ENCODE measurements at places on chromosomes 16 and 17.

DNA sequence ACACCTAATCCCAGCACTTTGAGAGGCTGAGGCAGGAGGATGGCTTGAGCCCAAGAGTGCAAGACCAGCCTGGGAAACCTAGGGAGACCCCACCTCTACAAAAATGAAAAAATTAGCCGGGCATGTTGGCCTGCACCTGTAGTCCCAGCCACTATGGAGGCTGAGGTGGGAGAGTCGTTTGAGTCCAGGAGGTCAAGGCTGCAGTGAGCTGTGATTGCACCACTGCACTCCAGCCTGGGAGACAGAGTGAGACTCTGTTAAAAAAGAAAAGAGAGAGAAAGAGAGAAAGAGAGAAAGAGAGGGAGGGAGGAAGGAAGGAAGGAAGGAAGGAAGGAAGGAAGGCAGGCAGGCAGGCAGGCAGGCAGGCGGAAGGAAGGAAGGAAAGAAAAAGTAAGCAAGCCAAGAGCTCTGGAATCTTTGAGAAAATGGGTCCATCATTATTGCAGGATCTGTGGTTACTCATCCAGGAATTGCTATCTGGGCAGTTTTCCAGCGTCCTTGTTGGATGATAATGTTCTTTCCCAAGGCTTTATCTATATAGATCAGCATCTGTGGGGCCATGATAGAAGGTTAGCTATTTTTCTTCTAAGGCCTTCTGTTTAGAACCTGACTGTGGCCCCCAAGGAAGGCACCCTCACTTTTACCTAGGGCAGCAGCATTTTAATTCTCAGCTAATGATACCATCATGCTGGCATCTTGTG is 533.2 kb upstream of the CDH5 start:
- no peak for DNase-seq

DNA sequence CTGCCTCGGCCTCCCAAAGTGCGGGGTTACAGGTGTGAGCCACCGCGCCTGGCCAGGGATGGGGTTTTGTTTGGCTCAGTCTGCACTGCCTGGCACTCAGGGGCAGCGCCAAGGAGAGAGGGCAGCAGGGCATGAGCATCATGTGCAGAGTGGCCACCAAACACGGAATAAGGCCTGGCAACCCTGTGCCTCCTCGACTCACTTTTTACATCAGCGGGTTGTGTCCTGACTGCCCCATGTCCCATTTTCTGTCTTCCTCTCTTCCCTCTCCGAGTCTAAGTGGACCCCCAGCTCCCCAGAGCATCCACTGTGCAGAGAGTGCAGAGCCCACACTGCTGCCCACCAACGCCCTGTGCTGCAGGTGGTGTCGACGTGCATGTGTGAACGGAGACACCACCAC is 18.2 kb upstream of the TRAP1 start:
- no peak for DNase-seq

DNA sequence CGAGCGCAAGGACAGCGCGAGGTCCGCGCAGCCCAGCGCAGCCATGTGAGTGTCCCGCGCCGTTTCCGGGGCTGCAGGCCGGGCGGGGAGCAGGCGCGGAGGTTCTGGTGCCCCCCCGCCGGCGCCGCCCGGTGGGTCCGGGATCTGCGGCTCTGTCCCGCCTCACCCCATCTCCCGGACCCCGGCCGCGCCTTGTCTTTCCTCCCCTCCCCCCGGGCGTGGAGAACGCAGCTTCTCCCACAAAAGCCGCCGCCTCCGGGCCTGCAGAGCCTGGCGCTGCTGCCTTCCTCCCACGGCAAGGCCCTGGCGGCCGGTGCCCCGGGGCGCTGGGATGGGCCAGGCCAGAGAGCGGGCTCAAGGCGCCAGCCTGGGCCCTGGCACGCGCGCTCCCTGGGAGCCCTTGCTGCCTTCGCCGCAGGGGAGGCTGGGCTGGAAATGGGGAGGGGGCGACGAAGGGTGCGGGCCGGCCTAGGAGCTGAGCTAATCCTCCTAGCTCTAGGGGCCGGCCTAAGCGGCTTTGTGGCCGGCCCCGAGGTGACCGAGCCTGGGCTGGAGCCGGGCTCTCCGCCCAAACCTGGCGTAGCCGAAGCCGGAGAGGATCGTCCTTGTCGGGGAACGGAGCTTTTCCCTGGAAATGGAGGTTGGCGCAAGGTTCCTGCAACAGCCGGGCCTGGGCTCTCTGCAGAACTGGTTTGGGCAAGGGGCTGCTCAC is 397 bp downstream of the RIPOR1 start:
- DNase-seq = no peak

DNA sequence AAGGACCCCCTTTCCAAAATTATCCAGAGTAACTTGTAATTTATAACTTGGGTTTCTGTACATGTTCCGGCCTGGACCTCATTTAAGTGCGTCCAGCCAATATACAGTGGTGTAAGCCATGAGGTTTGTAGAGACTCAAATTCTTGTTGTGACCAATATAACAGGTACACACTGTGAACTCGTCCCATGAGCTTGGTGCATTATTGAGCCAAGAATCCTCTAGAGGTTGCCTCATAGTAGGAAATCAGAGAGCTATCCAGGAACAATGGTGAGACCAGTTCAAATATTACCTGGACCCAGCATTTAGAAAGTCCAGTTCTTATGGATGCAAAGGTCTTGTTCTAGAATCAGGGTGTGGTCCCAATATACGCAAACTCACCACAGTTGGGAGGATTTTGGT is 138.2 kb downstream of the NPIPB5 start:
- DNase-seq = no peak

DNA sequence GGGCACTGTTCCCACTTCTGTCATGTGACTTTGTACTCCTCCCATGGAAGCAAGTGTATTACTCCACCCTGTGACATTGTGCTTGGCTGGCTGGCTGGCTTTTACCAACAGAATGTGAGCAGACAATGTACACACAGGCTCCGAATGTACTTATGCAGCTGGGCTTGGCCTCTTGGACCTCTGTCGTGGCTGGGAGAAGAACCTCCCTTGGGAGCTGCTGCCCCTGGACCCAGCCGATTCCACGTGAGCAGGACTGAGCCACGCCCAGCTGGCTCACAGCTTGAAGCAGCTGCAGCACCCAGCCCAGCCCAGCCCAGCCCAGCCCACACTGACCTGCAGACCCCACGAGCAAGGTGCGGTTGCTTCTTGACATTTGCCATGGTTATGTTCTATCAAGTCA is 177.5 kb downstream of the RBFOX3 start:
- no peak for DNase-seq

- no peak for DNase-seq
Observed at GRCh38 chr16:74700438-74701225, at the start of gene MLKL. MLKL (minus strand) TSS chr16:74700862; CDS start chr16:74695757, 5,105 bp downstream.

DNA sequence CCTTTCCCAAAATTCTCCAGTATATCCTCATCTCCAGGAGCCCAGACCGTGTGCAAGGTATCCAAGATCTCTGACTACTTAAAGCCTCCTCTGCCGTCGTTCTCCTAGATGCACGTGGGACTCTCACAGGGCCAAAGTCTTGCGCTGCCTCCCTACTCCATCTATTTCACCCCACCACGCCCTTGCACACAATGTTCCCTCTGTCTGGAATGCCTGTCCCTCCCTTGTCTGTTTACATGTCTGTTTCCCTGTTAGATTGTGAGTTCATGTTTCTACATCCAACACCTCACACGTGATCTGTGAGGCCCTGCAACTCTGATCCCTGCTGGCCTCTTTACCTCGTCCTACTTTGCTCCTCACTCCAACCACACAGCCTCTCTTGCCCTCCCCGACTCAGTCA is 4.9 kb upstream of the FZD2 start:
- DNase-seq = no peak

GRCh38 chr16:58393138-58393504 is 850 bp downstream of the GINS3 start:
- no peak for DNase-seq

- DNase-seq = no peak
Observed at GRCh38 chr17:74671031-74671771, 41.5 kb downstream of the CD300LF start.

DNA sequence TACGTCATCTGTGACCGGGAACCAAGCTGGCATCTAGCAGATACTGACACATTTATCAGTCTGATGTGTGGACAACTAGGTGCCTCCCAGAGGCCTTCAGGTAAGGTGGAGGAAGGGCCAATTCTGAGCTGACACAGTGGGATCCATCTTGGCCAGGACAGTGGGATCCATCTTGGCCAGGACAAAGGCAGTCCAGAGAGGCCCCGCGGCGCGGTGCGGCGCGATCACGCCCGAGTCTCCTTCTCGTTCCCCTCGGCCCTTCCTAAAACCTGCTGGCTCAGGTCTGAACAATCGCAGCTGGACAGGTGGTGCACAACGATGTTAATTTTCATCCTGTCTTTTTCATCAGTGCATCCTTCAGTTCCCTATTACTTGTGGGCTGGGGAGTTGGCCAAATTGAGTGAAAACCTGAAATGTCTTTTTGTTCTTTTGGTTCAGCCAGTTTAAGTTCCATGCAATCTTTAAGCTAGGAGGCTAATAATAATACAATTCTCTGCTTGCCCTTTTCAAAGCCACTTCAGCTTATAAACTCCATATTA is 486 bp upstream of the WSB1 start:
- no peak for DNase-seq

GRCh38 chr16:79265701-79266100 is 334.8 kb downstream of the MAF start:
- DNase-seq = no peak

DNA sequence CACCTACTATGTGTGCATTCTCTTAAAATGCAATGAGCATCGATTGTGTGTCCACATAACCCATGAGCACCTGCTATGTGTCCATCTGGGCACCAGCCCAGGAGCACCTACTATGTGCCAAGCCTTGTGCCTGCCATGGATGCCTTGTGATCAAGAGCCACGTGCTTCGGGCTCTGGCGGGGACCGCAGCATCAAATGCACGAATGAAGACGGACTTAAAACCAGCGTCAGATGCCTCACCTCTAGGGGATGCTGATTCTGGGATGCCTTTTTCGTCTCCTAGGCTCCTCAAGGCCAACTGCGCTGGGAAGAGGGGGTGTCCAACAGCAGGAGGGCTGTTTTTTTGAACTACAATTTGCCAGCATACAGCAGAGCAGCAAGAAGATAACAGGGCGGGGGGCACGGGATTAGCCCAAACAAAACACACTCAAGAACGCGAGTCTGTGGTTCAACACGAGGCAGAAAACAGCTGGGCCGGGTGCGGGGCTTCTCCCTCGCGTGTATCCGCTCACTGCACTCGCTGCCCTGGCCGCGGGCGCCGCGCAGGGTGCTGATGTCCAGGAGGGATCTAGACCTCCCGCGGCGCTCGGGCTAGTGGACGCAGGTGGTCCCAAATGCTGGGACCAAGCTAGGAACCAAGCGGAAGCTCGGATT is 1.2 kb upstream of the GLIS2 start:
- DNase-seq = no peak

GRCh38 chr17:61251939-61252865 is 147.4 kb upstream of the TBX2 start:
- DNase-seq = no peak

DNA sequence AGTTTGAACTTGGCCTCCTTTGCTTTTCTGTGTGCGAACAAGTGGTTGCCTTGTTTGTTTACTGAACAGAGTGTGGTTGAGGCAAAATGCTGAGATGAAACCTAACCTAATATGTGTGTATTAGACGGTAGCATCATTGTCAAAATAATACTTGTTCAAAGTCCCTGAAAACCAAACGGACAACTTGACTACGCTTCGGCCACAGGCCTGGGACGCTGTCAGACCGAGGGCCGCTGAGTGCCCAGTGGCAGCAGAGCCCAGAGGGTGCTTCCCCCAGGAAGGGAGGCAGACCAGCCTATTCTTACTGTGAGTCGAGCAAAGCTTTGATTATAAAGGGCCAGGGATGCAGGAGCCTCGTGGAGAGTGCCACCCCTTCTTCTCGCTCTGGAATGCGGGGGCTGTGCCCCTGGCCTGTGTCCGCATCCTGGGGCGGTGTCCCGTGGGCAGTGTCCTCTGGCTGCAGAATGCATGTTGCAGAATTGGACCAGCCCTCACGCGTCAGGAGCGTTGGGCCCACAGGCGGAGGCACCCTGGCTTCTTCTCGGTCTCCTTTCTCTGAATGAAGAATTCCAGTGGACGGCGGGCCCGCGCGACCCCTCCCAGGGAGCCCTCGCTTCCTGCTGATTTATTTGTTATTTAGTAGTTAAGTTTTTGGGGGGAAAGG is 5.2 kb downstream of the ACSF3 start:
- DNase-seq = no peak

DNA sequence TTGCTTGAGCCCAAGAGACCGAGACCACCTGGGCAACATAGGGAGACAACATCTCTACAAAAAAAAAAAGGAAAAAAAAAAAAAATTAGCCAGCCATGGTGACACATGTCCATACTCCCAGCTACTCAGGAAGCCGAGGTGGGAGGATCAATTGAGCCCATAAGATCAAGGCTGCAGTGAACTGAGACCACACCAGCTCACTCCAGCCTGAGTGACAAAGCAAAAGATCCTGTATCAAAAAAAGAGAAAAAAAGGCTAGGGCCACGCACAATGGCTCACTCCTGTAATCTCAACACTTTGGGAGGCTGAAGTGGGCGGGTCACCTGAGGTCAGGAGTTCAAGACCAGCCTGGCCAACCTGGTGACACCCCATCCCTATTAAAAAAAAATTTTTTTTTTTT is 13.8 kb downstream of the SUMO2 start:
- no peak for DNase-seq

- DNase-seq = no peak
Observed at GRCh38 chr17:38498353-38498752, 70.1 kb downstream of the ARHGAP23 start.

DNA sequence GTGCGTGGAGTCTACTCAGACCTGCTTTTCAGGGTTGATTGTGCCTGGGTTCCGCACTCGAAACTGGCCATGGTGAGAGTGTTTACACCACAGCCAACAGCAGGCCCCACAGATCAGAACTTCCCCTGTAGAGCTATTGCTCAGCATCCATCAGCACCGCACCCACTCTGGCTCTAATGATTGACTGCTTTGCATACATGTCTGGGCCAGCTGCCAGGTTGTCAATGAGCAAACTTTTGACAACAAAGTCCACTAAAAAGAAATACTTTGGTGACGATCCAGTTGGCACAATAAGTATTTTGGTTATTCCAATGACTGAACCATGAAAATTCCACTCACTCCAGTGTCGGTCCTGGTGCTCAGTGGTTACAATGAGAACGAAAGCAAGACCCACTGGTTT is 190.7 kb downstream of the FOXL1 start:
- DNase-seq = no peak

DNA sequence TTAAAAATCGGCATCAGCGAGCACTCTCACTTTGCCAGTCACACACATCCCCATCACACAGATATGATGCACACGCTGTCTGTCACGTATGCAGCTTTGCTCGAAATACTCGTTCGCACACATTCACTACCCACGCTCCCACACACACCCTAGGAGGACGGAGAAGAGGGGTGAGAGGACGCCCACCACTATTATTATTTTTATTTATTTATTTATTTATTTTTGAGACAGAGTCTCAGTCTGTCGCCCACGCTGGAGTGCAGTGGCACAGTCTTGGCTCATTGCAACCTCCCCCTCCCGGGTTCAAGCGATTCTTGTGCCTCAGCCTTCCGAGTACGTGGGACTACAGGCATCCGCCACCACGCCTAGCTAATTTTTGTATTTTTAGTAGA is 30.4 kb downstream of the HASPIN start:
- no peak for DNase-seq
